ENCODE measurements at places on chromosomes 6 and 20.

GRCh38 chr6:47690791-47691190, 7.6 kb upstream of the ADGRF4 start:
- no peak for DNase-seq

- no peak for DNase-seq
These were observed 9.6 kb downstream of the DLGAP4 start for GRCh38 chr20:36315545-36316351.

DNA sequence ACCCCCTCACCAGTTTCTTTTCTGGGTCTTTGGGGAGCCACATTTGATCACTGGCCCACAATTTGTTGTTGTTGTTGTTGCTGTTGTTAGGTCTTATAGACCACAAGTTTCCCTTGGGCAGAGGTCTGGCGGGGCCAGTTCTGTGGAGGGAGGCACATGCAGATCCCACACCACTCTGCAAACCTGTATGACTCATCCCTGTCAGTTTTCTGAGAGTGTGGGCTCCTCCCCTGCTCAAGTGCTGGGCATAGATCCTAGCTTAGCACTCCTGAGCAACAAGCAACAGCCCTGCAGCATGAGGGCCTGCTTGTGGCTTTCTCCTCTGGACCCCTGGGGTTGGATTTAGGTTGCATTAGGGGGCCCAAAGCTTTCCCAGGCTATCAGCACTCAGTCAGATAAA, 411.1 kb upstream of the HTR1E start:
- no peak for DNase-seq

GRCh38 chr6:113205553-113205952, 651.6 kb upstream of the MARCKS start:
- DNase-seq, result no peak

GRCh38 chr6:92433911-92434310, 985.4 kb downstream of the EPHA7 start:
- no peak for DNase-seq

Measured in SHP77 treated with DMSO at 0.1 percent for 48 hours (cell line).